ENCODE measurements at places on chromosomes 4 and X.

- DNase-seq: no peak
Observed at GRCh38 chrX:41127477-41128192, 42.4 kb downstream of the USP9X start.

GRCh38 chr4:152634110-152634760, 45.6 kb downstream of the TMEM154 start:
- no peak for DNase-seq

GRCh38 chr4:40066651-40067050, 10.0 kb downstream of the N4BP2 start:
- DNase-seq: no peak

DNA sequence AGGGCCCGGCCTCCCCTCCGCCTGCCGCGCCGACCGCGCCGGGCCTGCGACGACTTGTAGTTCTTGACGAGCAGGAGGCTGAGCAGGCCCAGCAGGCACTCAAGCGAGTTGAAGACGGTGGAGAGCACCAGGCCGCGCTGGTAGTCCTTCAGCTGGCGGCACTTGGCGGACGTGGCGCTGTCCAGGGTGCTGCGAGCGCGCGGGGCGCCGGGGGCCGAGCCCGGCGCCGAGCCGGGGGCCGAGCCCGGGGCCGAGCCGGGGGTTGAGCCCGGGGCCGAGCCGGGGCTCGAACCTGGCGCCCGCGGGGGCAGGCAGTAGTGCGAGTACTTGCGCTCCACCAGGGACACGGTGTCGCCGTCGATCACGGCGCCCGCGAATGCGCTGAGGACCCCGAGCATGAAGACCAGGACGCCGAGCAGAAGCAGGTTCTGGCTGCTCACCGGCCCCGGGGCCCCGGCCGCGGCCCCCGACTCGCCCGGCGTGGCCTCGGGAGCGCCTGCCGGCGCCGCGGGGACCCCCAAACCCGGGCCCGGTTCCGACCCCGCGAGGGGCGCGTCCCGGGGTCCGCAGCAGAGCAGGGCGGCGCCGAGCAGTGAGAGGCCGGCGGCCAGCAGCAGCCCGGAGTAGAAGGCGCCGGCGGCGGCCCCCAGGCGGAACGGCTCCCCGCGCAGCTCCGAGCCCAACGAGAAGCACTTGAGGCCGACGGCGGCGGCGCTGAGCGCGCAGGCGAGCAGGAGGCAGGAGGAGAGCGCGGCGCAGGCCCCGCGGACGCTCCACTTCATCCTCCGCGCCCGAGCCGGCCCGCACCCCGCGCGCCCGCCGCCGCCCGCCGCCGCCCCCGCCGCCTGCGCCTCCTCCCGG, 584 bp downstream of the TMEM271 start:
- peak; percentile 59 for DNase-seq

DNA sequence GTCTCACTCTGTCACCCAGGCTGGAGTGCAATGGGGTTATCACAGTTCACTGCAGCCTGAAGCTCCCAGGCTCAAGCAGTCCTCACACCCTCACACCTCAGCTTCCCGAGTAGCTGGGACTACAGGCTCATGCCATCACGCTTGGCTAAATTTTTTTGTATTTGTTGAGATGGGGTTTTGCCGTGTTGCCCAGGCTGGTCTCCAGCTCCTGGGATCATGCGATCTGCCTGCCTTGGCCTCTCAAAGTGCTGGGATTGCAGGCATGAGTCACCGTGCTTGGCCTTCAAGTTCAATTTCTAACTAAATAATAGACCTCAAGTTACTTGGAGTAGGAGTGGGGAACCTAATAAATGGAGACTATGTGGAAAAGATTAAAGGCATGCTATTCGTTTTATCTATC, 48.9 kb downstream of the MND1 start:
- DNase-seq: no peak
